Left renal pelvis (tissue), 4 donors: ENCODE measurements at places on chromosomes 3 and 15.

DNA sequence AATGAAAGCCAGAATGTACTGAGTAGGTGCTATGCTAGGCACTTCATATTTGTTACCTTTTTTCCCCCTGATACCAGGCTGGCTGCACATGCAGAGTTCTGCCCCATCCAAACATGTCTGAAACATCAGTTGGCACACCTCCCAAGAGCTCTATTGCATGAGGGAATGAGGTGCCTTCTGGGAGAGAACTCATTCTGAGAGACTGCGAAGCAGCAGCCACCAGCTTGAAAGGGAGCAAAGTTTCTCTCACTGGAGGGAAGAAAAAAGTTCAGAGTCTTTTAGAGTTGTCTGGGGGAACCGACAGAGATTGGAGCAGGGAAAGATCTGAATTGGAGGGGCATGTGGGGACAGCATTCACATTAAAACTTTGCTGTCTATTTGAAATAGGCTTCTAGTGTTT, 84.1 kb downstream of the AGBL1 start:
- DNase-seq: no peak

DNA sequence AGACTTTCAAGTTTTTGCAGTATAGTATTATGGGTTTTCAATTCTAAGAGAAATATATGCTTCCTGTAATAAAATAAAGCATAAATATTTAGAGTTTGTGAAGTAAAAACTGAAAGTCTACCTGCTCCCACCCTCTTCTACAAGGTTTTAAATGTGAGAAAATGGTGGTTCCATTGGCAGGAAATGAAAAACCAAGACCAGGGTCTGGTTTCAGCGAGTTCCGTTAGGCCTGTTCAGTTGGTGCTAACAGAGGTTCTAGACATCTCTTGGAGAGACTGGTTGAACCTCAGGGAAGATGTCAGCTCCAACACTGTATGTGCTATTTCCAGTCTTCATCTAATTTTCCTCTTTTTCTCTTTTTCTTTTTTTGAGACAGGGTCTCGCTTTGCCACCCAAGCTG, 11.8 kb upstream of the MYO1E start:
- no peak for DNase-seq

- DNase-seq: no peak
These were observed 8.6 kb downstream of the KLHL25 start for GRCh38 chr15:85785887-85786780.

DNA sequence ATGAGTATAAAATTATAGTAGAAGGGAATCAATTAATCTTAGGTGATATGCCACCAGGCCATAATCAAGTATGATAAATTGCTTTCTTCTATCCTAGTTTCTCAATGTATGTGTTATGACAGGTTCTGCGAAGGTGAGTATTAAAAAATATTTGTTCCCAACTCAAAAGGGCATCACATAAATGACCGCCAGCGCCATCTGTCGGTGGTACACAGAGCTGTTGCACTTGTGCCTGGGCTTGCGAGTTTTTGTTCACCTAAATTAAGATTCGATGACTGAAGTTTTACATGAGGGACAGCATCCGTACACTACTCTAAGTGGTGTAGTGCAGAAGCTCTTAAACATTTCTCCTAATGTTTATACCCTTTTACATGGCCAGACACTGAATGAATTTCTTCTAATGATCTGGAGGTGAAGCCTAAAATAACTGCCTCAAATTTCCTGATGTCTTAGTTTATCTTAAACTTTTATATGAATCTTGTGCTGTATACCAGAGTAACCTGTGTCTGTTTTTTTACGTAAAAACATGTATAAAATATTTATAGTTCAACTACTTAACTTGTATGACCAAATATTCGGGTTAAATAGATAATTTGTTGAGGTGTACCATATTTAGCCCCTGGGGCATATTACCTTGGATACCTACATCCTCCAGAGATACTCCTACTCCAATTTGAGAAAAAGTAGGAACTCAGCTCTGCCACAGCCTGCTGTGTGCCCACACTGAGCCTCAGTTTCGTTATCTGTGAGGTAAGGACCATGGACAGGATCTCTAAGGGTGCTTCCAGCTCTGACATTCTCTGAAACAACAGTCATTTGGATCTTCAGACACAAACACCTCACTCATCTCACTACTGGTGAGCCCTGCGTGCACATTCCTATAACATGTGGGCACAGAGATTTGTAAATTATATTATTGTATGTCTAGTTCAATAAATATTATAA, 365.6 kb downstream of the MAGI1 start:
- DNase-seq: peak; percentile 20

DNA sequence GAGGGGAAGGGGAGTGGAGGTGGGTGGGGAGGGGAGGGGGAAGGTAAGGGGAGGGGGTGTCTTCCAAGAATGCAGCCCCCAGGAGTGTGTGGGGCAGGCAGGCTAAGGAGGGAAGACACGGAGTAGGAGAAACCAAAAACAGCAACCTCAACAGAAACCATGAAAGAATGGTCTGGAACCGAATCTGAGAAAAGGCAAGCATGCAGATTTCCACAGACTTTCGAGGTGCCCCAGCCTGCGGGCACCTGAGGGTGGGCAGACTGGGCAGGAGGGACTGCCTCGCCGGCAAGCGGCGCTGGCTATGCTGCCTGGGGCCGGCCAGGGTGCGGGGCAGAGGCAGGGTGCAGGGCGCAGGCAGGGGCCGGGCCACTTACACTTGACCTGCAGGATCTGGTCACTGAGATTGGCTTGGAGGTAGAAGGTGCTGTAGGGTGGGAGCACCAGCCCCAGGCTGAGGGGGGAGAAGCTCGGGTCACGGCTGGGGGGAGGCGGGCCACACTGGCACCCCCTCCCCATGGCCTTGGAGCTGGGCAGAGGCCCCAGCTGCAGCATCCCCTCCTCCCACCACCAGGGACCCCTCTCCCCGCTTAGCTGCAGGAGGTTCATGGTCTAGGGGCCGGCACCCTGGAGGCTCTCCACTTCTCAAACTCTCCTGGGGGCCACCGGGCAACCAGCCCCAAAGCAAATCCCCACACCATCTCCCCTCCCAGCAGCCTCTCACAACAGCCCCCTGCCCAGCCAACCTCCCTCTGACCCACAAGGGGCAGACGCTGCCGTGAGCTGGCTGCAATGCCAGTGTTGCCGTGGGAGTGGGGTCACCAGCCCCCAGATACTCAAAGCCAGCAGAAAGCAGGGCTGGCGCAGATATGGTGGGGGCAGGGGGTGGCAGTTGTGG, 15.3 kb upstream of the TMEM115 start:
- DNase-seq: no peak

DNA sequence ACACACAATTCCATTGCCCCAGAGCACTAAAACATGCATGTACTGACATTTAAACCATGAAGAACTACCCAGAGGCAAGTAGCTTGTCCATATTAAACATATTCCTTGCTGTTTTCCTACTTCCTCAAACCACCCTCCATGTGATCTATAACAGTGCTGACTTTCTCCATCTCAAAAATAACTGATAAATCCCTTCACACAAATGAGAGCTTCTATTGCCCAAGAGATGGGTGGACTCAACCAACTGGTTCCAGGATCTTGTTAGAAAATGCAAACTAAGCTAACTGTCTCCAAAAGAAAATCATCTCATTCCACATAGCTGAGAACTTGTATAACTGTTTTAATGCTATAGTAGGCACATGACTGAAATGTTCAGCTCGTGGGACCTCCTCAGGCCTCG, 29.6 kb downstream of the DCLK3 start:
- no peak for DNase-seq

DNA sequence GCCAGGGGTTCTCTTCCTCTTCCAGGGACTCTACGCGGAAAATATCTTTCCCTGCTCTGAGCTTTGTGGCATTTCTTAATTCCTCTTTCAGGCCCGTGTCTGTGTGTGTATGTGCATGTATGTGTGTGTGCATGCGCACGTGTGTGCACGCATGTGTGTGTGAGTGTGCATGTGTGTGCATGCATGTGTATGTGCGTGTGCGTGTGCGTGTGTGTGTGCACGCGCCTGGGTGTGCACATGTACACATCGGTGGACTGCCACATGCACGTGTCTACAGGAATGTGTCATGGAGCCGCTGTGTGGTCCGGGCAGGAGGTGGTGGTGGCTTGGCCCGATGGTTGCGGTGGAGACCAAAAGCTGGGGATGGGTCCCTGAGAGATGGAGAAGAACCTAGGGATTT, 133.0 kb downstream of the FBLN2 start:
- DNase-seq: no peak

DNA sequence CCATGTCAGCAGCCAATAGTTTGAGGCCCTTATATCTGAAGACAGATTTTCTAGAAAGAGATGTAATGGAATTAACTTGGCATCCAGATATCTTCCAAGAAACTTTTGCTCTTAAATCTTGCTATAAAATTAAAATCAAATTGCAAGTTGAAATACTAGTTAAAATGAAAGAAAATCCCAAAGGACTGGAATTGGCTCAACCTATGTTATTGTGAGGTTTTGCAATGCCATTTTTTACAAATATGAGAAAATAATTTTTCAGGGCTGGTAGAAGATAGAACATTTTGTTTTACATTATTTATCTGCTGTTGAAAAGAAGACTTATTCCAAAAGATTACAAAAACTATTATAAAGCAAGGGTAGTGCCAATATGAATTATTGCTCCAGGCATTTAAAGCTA, 92.2 kb upstream of the AGTR1 start:
- no peak for DNase-seq

GRCh38 chr15:101088788-101089578, 162.9 kb downstream of the CHSY1 start:
- no peak for DNase-seq

- DNase-seq: no peak
These were observed 583.9 kb downstream of the RBMS3 start for GRCh38 chr3:29864809-29865208.

DNA sequence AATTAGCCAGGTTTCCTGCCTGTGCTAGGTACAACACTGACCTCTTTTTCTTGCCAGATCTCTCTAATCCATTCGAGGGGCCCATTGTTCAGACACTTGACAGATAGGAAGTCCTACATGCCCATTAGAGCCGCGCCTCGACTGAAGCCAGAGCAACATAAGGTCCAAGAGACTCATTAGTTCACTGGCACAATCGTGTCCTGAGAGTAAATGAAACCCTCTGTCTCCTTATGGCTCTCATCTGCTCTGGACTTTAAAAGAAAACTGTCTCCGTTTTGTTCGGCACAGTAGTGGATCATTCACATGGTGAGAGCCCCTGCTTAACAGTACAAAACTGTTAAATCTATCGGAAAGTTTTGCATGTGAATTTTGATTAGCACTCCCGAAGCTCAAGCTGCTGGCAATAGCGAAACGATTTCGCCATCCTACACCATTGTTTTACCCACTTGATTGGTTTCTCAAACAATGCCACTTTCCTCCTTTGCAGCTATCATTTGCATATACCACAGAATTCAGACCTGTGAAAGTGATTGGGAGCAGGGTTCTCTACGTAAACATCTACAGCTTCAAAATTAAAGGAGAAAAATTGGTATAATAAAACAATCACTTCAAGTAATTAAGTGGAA, 19.0 kb upstream of the C15orf61 start:
- no peak for DNase-seq
